ENCODE measurements at places on chromosomes 3 and 15.

DNA sequence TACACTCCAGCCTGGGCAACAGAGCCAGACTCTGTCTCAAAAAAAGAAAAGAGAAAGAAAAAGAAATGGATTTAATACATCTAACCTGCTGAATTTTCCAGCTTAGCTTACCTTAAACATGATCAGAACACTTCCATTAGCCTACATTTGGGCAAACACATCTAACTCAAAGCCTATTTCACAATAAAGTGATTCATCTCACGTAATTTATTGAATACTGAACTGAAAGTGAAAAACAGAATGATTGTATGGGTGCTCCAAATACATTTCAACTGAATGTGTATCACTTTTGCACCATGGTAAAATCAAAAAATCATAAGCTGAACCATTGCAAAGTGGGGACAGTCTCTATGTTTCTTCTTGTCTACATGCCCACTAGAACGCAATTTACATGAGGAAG, 9.0 kb downstream of the PIK3R4 start:
- DNase-seq: no peak

- DNase-seq: peak; percentile 81
Measured at GRCh38 chr3:186614597-186615483, 2.0 kb downstream of the AHSG start.

DNA sequence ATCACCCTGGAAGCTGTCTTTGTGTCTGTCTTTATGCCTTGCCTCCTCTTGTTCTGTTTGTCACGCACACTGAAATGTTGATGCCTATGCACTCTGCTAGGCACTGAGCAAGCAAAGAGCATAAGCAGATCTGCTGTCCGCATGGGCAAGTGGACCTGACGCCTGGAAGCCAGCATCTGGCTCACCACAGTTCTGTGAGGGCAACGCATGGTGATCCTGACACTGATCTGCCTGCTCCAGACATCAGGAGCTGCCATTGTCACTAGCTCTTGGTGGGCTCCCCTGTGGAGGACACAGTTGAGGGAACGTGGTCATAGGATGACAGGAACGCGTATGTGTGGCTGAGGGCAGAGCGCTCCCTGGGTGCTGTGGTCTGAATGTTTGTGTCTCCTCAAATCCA, 234.6 kb downstream of the ADAMTS17 start:
- no peak for DNase-seq

DNA sequence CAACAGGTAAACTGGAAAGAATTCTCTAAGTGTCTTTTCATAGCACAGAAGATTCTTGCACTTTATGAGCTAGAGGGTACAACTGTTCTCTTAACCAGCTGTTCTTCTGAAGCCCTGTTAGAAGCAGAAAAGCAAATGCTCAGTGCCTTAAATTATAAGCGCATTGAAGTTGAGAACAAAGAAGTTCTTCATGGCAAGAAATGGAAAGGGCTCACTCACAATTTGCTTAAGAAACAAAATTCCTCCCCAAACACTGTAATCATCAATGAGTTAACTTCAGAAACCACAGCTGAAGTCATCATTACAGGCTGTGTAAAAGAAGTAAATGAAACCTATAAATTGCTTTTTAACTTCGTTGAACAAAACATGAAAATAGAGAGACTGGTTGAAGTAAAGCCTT, 19.6 kb downstream of the PARP14 start:
- DNase-seq: no peak

- no peak for DNase-seq
Measured at GRCh38 chr3:56985460-56985859, 75.0 kb upstream of the SPATA12 start.

GRCh38 chr15:76986743-76987142, 8.2 kb upstream of the PSTPIP1 start:
- no peak for DNase-seq

- no peak for DNase-seq
Measured at GRCh38 chr15:101172501-101173071, 79.3 kb downstream of the CHSY1 start.
